ENCODE measurements at places on chromosomes 2 and 18. TPM values are rescaled to one million over a fixed set of nuclear protein-coding genes. Genes with fewer than 3 reads are reported as not detected.

- no peak for DNase-seq
Observed at GRCh38 chr2:37223131-37223530, 8.3 kb downstream of the CEBPZ start.

The UNC80 gene
- 1.3 TPM for polyA plus RNA-seq

DNA sequence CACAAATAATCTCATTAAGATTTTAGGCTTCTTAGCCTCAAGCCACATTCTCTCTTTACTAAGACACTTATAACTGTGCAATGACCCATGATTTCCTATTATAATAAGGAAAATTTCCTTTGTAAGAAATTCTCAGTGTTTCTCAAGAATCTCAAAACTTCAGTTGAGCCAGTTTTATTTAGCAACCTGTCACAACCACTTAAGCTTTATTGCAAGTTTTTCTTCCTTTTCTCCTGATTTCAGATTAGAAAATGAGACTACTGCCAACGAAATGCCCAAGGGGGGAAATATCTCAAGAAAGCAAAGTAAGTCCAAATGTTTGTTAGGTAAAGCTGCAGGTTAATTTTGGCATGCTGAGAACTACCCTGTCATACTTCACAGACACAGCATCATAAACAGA, 178.5 kb downstream of the THADA start:
- DNase-seq = no peak

The BBS5 gene
- 18.7 TPM for polyA plus RNA-seq

All from left lung (tissue), 14 donors.